ENCODE measurements at places on chromosomes 5 and 9.

DNA sequence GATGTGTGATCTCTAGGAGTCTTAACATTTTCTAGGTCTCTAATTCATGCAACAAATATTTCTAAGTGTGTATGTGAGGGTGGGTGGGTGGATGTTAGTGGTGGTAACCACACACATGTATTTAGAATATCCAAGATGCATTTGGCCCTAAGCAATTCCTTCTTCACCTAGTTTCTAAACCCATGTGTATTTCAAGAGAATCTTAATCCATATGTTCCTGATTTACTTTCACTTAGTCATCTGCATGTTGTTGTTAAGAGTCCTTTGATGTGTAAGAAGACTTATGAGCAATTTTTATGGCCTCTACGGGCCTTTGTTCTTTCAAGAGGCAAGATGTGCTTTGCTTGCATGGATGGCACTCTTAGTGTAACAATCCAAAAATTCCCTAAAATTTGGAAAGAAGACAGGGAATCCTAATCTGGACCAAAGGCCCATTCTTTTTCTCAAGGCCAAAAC is 282.6 kb downstream of the SPATA31D1 start:
- no peak for DNase-seq

GRCh38 chr5:122902263-122902662 is 56.9 kb downstream of the SNX24 start:
- no peak for DNase-seq

GRCh38 chr5:82348784-82349425 is 70.8 kb upstream of the RPS23 start:
- no peak for DNase-seq

- DNase-seq, result no peak
Observed at GRCh38 chr5:33933723-33934169, 2.4 kb upstream of the RXFP3 start.

- no peak for DNase-seq
Observed at GRCh38 chr5:89707891-89708290, 701.7 kb downstream of the CETN3 start.

- no peak for DNase-seq
Observed at GRCh38 chr9:92721548-92721947, 43.1 kb downstream of the BICD2 start.

DNA sequence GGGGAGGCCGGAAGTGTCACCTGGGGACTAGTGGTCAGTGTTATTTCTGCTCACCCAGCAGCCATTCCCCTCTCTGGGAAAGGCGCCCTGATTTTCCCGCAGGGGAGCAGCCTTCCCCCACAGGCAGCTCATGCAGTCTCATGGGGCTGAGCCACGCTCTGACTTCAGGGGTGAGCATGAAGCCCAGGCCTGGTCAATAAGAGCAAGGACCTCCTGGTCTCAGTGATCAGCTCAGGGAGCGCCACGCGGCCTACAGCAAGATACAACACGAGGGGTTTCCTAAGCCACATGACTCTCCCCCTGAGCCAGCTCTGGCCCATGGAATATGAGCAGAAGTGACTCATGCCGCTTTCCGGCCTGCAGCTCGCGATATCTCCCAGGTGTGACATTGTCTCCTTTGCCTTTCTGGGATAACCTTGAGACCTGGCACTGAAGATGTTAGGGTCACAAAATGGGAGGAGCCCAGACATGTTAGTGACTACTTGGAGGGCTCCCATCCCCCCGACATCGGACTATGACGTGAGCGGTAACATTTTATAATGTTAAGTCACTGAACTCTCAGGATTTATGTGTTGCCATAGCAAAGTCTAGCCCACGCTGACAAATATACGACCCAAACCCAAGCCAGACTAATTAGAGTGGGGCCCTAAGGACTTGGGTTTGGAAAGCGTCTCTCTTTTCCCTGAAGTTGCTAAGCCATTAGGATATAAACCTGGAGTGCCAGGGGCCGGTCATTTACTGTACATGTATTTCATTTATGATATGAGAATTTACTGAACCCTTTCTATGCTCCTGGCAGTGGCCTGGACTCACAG is 46.5 kb upstream of the GFPT2 start:
- DNase-seq, result no peak

DNA sequence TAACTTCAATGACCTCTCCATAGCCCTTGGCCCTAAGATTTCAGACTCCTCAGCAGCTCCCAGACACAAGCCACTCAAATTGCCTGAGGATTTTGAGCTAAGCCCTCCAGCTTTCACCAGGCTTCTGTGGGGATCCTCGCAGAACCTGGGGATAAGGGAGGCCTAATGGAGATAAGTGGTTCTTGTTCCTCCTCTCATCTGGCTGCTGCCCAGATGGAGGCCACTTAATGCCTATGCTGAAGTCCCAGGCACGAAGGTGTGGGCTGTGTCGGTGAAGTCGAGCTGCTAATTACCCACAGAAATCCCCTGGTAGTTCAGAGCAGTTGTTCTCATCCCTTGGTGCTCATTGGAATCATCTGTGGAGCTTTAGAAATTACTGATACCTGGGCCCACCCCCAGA is 10.3 kb upstream of the FAT2 start:
- no peak for DNase-seq

DNA sequence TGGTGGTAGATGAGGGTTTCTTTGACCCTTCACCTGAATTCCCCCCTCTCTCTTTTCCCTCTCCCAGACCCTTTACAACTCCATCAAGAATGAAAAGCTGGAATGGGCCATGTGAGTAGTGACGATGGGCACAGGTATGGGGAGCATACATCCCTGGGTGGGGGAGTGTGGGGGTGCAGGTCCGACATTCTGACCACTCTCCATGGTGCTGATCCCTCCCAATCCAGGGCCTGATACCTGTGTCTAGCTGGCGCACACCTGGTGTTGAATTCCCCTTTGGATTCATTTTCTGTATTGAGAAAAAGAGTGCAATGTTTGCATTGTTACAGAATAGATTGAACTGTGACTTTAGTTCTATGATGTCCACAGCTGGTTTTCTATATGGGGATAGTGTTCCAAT is 40.0 kb downstream of the PSD2 start:
- DNase-seq, result no peak

- no peak for DNase-seq
Observed at GRCh38 chr5:175250426-175250825, 193.6 kb downstream of the DRD1 start.

- no peak for DNase-seq
Observed at GRCh38 chr9:110832926-110833325, 164.3 kb downstream of the MUSK start.

DNA sequence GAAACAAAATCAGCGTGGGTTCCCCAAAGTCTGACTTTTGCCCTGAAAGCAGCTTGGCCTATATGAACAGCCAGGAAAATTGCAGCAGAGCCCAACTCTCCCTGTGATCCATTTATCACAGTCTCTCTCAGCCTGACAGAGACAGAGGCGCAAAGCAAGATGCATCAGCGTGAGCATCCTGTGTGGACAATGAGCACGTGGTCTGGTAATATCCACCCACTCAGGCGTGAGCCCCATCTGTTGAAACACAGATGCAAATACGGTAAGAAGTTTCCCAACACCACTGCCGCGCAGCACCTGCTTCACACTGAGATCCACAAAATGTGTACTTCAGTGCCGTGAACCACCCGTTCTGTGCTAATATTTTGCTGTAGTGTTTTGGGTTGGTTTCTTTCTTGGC is 114.6 kb downstream of the MRPL36 start:
- DNase-seq, result no peak

DNA sequence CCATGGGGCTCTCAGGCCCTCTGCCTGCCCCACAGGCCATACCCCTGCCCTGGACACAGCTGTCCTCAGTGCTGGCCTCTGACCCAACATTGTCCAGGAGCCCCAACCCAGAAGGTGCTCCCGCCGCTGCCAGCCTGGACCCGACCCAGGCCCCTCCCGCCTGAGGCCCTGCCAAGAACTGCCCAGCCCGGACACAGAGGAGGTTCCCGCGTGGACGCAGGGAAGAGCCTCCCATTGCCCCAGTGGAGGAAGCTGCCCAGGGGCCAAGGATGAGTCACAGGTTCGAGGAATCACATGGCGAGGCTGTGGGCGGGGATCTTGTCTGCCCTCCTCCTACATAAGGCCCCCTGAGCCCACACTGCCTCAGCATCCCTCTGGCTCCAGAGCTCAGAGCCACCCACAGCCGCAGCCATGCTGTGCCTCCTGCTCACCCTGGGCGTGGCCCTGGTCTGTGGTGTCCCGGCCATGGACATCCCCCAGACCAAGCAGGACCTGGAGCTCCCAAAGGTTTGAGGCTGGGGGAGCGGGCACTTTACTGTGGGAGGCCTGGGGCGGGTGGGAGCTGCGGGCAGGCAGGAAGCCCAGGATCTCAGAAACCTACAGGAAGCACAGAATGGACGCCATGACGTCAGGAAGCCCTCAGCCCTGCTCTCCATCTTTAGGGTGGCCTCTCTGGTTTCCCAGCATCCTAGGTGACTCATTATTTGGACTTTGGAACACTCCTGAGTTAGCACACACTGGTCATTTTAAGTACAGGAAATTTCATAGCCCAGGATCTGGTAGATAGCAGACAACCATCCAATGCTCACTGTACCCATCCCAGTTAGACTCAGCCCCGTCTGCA is at the start of gene PAEP:
Gene PAEP, plus strand, starts transcription at position 366 of the 844 bp plus-strand sequence.
- no peak for DNase-seq

- DNase-seq, result no peak
Observed at GRCh38 chr5:34775886-34776285, 63.1 kb upstream of the TTC23L start.

DNA sequence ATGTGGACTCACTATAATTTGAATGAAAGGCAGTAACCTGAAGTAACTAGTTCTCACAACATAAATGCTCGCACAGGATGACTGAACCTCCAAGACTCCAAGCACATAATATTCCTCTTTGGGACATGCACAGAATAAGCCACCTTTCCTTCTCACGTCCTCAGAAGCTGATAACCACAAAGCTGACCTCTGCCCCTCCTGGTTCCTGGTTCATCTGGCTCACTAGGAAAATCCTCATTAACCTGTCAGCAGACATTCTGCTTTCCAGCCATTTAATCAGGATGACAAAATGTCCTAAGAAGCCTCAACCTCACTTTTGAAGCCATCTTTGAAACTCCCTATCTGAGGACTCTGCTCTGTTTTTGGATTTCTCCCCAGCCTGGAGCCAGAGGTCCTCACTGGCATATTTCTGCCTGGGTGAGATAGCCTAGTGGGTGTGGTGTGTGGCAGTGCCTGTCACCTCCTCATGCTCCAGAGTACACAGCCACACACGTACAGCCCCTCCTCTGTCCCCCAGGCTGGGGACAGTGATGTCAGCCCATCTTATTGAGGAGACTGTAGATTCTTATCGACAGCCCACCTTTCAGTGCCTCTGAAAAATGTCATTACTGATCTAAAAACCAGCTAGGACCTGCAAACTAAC is 10.3 kb downstream of the ANKH start:
- no peak for DNase-seq

- no peak for DNase-seq
Observed at GRCh38 chr9:93600504-93600903, 24.1 kb downstream of the PHF2 start.

- DNase-seq, result no peak
Observed at GRCh38 chr5:9441610-9442009, 104.3 kb downstream of the SEMA5A start.

DNA sequence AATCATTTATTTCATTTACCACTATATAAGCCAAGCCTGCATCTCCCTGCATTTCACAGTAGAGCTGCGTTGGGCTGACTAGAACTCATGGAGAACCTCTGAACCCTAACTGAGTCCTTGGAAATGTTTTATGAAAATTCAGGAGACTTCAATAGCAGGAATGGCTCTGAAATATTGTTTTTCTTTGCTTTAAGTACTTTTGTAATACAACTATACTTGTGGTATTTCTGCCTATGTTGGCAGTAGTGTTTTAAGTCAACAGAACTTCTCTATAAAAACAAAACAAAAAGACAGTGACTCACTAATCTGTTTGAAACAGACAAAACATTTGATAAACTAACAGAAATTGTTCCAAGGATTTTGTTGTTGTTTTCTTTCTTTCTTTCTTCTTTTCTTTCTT is 489.2 kb upstream of the MEF2C start:
- DNase-seq, result no peak

GRCh38 chr5:135391869-135392255 is 7.2 kb downstream of the MACROH2A1 start:
- DNase-seq, result no peak

GRCh38 chr5:144210655-144211054 is 40.0 kb downstream of the KCTD16 start:
- DNase-seq, result no peak

DNA sequence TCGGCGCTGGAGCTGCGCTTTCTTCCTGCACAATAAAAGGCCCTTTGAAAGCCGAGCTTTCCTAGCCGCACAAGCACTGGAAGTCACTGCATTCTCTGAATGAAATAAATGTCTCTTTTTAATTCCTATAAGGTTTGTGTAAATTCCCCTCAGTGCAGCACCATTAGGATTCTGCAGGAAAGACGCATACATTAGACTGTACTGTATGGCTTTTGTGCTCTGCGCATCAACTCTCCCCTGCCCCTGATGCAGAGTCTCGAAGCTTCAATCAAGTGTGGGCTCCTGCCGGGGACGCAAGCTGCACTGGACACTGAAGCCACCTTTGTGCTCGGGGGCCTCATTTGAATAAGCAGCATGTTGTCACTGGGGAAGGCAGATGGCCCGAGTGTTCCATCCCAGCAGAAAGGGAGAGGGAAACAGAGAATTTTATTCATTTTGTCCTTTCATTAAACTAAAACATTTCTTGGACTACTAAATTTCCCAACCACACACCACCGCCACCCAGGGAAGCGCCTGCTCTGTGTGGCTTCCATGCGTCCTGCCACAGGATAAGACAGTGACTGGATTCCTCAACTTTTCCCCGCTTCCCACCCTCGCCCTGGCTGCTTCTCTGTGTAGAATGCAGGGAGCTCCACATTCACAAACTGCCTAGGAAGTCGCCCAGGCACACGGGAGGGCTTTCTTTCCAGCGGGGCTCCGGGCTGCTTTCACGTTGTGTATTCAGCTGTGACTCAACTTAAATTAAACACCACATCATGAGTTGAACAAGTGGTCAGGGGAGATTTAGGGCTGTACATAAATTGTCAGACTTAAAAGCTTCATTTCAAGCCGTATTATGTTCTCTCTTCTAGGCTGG is 635.4 kb downstream of the IRX1 start:
- no peak for DNase-seq

DNA sequence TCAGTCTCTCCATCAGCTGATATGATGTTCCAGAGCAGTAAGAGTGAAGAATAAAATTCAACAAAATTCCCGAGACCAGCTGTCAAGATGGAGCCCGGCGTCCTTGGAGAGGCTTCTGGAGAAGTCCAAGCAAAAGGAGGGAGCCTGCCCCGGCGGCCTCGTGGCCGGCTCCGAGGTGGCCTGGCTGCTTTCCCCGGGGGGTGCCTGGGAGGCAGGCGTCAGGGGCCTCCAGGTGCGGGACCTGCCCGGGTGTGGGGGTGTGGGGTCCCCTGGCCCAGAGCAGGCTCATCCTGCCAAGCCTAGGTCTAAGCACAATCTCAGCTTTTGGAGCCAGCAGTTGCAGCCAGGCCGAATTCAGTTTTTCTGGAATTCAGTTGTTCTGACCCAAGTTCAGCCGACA is 122.6 kb upstream of the IQGAP2 start:
- DNase-seq, result no peak

- DNase-seq, result no peak
Observed at GRCh38 chr9:87382900-87383299, 114.8 kb upstream of the DAPK1 start.

- no peak for DNase-seq
Observed at GRCh38 chr9:32255026-32255425, 129.4 kb upstream of the ACO1 start.

All from activated CD4-positive, alpha-beta T cell treated with anti-CD3 and anti-CD28 coated beads, Interleukin-2, amount 50 U/mL, for 48 hours (primary cell).